Cardiac fibroblast (primary cell): ENCODE measurements at places on chromosomes 1 and 21.

GRCh38 chr1:216535751-216536150, 112.5 kb upstream of the USH2A start:
- DNase-seq = no peak

- DNase-seq = peak; percentile 91
These were observed 299 bp upstream of the PROX1 start for GRCh38 chr1:213987422-213987926.

DNA sequence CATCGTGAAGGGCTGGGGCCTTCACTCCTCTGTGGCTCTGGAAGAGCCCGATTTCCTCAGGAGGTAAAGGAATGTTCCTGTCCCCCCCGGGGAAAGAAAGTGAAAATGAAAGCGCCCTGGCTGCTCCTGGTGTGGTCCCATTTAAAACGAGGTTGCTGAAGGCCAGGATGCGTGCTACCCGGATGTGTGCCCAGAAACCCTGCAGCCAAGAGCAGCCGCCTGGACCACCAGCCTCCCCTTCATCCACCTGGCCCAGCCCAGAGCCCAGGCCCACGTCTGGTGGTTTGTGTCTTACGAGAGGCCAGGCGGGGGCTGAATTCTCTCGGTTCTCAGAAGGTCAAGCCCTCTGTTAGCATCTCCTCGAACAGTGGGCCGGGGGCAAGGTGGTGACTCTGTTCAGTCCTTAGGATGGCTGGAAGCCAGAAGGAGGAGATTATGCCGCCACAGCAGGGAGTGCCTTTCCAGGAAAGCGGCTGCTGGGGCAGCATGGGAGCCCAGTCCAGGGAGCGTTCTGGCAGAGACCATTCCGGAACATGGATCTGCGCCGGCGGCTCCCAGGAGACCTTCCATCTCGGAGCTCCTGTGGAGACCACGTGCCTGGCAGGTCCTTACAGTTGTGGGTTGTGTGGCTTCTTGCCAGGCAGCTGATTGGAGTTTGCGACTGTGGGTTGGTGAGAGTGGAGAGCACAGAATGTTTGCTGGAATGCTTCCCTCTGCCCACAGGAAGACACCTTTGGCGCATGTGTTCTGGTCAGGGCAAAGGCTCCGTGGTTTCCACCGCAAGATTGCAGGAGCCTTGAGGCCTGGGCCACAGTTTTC, 1.4 kb downstream of the GUK1 start:
- peak; percentile 87 for DNase-seq

DNA sequence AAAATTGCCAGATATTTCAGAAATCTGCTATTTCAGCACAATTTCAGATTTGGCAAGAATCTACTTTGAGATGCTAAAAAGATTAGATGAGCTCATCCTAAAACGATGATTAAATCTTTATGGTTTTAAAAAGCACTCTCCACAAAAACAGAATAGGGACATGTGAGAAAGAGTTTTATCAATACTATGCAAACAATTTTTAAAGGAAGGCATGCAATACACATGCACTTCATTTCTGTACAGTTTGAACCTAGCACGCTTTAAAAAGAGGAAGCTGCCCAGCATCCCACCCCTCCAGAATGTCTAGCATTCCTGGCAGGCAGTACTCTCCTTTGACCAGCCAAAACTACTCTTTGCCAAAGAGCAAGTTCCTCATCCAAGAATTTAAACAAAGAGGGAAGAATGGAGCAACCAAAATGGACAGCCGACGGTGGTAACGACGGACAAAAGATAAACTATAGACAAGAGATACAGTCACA, 1.3 kb downstream of the ARHGAP29 start:
- DNase-seq = peak; percentile 77

DNA sequence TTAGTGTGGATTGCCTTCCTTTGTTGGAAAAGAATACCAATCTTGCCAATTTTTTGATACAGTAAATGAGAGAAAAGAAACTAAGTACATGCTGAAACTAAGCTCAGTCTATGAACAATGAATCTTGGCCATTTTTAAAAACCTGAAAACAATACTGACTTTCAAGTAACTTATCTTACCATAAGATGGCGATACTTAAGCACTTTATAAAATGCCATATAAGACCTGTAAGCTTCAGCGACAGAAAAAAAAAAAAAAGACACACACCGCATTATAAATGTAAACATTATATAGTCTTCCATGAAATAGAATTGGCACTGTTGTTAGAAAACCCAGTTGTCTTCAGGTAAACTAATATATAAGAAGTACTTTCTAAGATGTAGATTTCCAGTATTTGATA, 3.0 kb downstream of the OLFM3 start:
- DNase-seq = no peak

DNA sequence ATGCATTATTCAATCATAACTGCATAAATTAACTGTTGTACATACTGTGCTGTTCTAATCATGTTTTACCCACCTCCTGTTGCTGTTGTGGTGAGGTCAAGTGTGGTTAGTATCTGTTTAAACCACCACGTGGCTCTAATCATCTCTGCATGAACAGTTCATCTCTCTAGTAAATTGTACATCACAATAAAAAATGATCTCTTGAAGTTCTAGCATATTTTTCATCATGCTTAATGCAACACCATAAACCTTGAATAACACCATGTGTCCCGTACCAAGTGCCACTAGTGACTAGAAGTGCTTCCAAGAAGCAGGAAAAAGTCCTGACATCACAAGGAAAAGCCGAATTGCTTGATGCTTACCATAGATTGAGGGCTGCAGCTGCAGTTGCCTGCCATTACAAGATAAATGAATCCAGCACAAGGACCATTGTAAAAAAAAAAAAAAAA, 51.7 kb downstream of the SNRPE start:
- no peak for DNase-seq

- no peak for DNase-seq
These were observed 224.5 kb downstream of the ASTN1 start for GRCh38 chr1:176939993-176940392.

- no peak for DNase-seq
These were observed 31.3 kb upstream of the BTG2 start for GRCh38 chr1:203273869-203274602.

DNA sequence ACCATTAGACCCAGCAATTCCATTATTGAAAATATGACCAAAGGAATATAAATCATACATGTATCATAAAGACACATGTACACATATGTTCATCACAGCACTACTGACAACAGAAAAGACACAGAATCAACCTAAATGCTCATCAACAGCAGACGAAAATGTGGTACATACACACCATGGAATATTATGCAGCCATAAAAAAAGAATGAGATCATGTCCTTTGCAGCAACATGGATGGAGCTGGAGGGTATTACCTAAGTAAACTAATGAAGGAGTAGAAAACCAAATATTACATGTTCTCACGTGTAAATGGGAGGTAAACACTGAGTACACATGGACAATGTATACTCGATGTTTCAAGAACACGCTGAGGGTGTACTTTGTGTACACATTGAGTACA, 15.9 kb downstream of the AKT3 start:
- DNase-seq = no peak

GRCh38 chr21:41792711-41793110, 25.9 kb upstream of the RIPK4 start:
- DNase-seq = no peak

- no peak for DNase-seq
These were observed 2.0 kb upstream of the UTP25 start for GRCh38 chr1:209825591-209826434.

- DNase-seq = no peak
These were observed 36.2 kb upstream of the PKN2 start for GRCh38 chr1:88647749-88648415.

DNA sequence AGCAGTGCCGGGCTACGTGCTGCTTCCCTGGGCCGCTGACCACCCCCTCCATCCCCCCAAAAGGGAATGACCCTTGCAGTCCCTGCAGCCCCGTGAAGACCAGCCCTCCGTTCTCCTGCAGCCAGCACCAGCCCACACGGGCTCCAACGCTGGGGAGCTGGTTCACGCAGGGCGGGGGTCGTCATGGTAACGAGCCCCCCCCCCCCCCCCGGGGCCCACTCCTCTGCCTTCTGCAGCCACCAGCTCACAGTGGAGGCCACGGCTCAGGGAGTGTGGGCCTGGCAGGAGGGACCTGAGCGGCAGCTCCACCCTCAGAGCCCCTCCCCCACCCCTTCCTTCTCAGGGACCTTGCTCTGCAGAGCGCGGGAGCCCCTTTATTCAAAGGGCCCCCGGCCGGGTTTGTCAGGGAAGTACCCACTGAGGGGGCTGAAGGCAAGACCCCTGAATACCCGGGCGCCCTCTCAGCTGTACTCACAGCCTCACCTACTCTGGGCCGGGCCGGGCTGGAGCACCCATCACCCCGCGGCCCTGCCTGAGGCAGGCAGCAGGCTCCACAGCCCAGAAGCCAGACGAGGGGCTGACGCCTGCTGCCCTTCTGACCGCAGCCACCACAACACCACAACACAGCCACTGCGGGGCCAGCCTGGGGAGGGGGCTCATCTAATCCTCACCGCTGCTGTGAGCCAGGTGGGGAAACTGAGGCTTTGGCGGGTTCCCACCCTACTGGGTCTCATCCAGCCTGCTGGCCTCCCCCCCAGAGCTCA, 12.6 kb downstream of the MEGF6 start:
- no peak for DNase-seq

GRCh38 chr1:212629450-212630157, 21.0 kb downstream of the ATF3 start:
- DNase-seq = no peak

- peak; percentile 84 for DNase-seq
These were observed 70.6 kb upstream of the GCLM start for GRCh38 chr1:93979718-93980319.

GRCh38 chr1:221643404-221644144, 98.3 kb downstream of the DUSP10 start:
- DNase-seq = no peak

DNA sequence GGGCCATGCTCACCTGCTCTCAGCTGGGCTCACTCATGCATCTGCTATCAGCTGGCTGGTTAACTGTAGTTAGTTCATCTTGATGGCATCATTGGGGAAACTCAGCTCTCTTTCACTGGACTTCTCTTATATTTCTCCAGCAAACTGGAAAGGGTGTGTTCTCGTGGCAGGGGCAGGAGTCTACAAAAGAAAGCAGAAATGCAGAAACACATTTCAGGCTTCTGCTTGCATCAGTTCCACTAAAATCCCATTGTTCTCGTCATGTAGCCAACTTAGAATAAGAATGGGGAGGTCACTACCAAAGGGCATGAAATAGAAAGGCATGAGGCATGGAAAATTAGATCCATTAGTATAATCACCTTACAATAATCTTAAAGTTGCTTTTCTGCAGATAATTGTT, 207.3 kb downstream of the NRIP1 start:
- DNase-seq = no peak

GRCh38 chr1:62013264-62013663, 181.4 kb upstream of the L1TD1 start:
- no peak for DNase-seq

- peak; percentile 80 for DNase-seq
These were observed 79.5 kb downstream of the DISC1 start for GRCh38 chr1:231705806-231706760.

DNA sequence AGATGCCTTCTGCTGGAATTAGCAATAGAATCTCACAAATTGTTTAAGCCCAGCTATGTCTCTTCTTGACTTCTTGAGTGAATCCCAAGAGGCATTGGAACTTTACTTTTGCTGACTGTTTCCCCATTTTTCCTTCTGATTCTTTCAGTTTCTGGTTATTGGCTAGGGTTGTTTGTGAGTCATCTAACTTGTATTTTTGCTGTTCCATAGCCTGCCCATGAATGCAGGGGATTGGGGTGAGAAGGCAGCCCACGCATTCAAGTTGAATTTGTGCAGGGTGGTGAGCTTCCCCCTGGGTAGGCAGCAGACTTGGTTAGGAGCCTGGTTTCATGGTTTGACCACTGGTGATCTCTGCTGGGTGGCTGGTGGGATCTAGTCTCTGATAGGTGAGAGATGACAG, 10.4 kb upstream of the KLF17 start:
- DNase-seq = peak; percentile 48

DNA sequence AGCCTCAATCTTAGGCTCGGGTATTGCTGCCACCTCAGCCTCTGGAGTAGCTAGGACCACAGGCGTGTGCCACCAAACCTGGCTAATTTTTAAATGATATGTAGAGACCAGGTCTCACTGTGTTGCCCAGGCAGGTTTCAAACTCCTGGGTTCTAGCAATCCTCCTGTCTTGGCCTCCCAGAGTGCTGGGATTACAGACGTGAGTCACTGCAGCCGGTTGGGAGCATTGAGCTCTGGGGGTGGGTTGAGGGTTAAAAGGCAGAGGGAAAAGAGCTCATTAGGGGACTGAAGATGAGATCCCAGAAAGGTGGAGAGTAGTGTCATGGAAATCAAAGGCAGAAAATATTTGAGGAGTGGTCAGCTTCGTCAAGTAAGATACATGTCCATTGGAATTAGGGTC, 7.1 kb downstream of the RAD54L start:
- DNase-seq = no peak

DNA sequence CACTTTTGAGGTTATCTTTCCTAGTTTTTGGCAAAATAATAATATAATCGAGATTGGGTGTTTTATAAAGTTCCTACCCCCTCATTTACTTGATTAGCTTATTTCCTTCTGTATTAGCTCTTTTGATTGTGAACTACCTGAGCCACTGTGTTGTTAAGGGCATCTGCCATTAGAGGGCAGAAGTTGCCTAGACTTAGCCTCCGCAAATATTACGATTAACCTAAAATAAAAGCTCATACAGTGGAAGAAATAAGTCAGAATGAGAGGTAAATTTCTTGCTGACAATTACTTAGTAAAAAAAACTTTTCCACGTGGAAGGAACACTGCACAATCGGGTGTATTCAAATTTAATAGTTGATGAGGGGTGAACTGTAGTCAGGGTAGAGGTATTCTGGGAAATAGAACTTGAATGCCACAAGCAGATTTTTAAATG, 2.3 kb downstream of the H3-3A start:
- peak; percentile 82 for DNase-seq

DNA sequence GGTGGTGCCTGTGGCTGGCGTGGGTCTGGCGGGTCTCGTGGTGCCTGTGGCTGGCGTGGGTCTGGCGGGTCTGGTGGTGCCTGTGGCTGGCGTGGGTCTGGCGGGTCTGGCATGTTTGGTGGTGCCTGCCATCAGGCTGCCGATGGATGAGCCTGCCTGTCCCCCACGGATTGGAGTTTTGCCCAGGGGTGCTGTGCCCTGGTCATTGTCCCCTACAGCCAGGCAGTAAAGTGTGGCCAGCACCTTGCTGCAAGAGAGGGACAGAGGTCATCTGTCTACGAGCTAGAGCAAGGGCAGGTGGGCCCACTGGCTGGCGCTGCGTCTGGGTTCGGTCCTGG, 41.8 kb downstream of the SKI start:
- DNase-seq = no peak

DNA sequence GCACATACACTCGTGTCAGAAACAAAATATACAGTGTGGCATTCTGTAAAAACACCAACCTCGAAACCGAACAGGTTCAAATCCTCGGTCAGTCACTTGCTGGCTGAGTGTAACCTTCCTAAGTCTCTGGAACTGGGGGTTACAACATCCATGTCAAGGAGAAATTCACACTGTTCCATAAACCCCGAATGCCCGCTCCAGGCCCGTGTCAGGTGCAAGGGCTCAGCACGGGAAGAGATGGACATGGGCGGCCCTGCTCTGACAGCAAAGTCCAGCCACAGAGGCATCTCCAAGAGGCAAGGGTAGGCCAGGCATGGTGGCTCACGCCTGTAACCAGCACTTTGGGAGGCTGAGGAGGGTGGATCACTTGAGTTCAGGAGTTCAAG, 79.5 kb downstream of the SLC66A1 start:
- no peak for DNase-seq
